ENCODE measurements at places on chromosomes 11 and 22. TPM values are rescaled to one million over a fixed set of nuclear protein-coding genes. Genes with fewer than 3 reads are reported as not detected.

Gene ANAPC15
- 47.0 TPM for polyA plus RNA-seq

Gene USP2
- 1.7 TPM for polyA plus RNA-seq

Gene MTA2
- polyA plus RNA-seq, result 98.7 TPM

Gene CNTN5
- 24.6 TPM for polyA plus RNA-seq

Gene PHETA2
- polyA plus RNA-seq, result 10.3 TPM

Gene SMC1B
- 0.19 TPM for polyA plus RNA-seq

Gene POU2AF2
- not detected for polyA plus RNA-seq

Gene OR8H3
- polyA plus RNA-seq, result not detected

Gene LRRC74B
- polyA plus RNA-seq, result 0.06 TPM

Gene SCO2
- polyA plus RNA-seq, result 3.9 TPM

Gene FAM180B
- 4.0 TPM for polyA plus RNA-seq

Gene GAB4
- polyA plus RNA-seq, result not detected

Gene ZFTA
- 41.2 TPM for polyA plus RNA-seq

Gene OR56A1
- polyA plus RNA-seq, result not detected

Gene SLC25A1
- 64.9 TPM for polyA plus RNA-seq

DNA sequence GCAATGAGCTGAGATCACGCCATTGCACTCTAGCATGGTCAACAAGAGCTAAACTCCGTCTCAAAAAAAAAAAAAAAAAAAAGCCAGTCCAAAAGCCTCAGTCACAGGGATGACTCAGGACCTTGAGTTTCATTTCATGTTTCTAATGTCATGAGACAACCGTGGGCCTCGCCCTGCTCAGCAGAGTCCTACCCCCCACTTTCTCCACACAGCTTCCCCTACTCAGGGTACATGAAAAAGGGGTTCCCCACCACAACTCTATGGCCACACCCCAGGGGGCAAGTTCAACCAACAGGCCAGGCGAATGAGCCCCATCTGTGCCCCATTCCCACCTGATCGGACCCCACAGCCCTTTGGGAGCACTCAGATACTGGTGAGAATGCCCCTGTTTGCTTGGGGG is 24.3 kb upstream of the ADA2 start:
- DNase-seq, result no peak

- no peak for DNase-seq
Measured at GRCh38 chr11:33855500-33855899, 36.4 kb downstream of the LMO2 start.

GRCh38 chr11:127600674-127601073 is 600.1 kb upstream of the KIRREL3 start:
- DNase-seq, result no peak

- no peak for DNase-seq
Measured at GRCh38 chr22:25902402-25902801, 160.4 kb downstream of the MYO18B start.

- no peak for DNase-seq
Measured at GRCh38 chr11:57056735-57057134, 68.0 kb downstream of the OR5AK2 start.

DNA sequence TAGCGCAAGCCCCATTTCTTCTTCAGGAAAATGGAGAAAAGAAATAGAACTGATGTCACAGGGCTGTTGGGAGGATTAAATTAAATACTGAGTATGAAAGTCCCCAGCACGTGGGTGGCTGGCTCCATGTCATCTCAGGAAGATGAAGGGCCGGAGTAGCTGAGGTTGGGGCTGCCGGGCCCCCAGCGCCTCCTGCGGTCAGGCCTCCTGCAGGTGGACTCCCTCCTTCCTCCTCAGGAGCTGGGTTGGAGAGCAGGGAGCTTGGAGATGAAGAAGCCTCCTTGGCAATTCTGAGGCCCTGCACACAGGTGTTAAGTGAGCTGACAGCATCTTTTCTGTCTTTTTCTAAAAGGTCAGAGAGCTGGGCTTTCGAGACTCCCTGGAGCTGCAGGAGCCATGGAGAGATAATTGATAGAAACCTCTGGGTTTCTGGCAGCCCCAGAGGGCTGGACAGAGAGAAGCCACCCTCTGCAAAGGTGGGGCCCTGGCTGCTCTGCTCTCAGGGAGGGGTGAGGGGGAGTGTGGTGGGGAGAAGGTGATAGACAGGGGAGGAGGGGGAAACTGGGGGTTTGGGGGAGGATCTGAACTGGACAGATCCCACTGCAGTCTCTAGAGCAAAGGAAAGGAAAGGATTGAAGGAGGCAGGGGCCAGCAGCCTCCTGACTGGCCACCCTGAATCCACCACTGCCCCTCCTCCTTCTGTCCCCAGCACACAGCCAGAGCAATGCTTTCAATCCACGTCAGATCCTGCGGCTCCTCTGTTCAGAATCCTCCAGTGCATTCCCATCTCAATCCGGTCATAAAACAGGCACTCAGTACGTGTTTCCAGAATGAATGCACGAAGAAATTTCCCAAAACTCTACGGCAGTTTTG is 210.8 kb downstream of the CEP164 start:
- DNase-seq, result no peak

DNA sequence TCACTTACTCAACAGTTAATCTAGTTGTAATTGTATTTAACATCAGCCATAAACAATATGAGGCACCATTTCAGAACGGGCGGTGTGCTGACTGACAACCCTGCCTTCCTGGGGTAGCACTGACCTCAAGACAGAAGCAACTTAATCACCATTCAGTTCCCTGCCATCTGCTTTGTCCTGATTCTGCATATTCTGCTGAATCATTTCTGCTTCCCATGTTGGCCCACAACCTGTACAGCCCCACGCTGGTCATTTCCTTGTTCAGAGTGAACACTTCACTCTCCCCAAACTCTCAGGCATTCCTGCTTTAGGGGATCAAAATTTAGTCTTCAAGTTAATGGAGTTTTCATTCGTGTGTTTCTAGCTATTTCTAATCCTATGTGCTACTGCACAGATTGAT is 132.3 kb upstream of the ZBED5 start:
- no peak for DNase-seq

GRCh38 chr11:2533587-2534133 is 88.9 kb downstream of the KCNQ1 start:
- no peak for DNase-seq

- no peak for DNase-seq
Measured at GRCh38 chr11:58796333-58796732, 48.2 kb downstream of the GLYATL2 start.

GRCh38 chr11:120598517-120599257 is 87.1 kb downstream of the GRIK4 start:
- no peak for DNase-seq

DNA sequence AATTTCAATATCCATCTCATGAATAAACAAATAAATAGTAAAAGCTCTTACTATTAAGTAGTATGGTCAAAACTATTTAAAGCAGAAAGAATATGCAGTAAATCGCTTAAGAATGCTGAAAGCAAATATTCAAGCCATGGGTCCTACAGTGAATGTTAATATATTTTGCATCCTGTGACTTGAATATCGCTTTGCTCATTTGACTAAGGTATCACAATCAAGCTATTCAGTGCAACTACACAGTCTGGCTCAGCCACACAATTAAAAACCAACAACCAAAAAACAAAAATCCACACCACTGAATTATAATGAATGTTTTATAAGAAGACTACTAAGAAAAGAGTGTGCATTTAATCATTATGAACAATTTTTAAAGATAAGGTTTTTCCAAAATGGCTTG is 45.3 kb downstream of the RAB6A start:
- no peak for DNase-seq

DNA sequence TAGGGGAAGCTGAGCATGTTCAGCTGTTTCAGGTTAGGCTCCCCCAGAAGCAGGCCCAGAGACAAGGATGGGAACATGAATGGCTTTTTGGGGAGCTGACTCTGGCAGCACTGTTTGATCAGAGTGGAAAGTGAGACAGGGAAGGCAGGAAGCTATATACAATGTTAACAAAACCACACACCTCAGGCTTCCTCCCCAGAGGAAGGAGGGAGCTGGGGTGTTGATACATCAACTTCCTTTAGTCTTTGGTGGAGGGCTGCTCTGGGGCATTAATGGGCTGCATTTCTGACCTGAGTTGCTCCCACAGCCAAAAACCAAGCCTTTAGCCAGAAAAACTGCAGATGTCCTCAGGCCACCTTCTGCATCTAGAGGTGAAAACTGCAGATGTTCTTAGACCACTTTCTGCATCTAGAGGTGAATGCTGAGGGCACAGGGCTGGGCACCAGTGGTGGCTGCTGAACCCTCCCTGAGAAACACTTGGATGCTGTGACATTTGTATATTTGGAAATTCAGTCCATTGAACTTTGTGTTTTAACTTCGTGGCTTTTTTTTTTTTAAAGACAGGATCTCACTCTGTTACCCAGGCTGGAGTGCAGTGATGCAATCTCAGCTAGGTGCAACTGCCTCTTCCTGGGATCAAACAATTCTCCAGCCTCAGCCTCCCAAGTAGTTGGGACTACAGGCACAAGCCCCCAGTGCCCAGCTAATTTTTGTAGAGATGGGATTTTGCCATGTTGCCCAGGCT is 49.9 kb downstream of the KIAA1671 start:
- DNase-seq, result no peak

DNA sequence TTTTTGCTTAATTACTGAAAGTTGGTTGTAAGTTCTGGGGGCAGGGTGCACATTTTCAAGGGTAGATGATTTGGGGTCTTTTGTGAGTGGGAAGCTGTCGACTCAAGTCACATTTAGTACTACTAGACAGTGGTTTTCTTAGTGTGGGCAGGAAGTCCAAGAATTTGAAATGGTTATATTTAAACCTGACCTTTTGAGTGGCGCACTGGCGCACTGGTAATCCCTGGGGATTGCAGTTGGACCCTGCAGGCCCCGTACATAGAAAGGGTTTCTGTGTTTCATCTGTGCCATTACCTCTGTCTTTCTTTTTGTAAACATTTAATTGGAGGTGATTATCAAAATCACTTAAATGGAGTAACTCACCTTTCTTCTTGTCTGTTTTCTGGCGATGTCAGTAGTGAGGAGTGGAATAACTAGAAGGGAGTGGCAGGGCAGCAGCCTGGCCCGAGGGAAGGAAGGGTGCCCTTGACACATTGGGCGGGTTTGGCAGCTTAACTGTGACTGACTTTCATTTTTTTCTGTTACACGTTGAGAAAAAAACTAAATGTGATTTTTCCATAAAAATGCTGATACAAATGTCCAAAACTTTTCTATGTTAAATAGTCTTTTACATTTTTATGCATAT is 101.8 kb upstream of the GAL start:
- DNase-seq, result no peak

DNA sequence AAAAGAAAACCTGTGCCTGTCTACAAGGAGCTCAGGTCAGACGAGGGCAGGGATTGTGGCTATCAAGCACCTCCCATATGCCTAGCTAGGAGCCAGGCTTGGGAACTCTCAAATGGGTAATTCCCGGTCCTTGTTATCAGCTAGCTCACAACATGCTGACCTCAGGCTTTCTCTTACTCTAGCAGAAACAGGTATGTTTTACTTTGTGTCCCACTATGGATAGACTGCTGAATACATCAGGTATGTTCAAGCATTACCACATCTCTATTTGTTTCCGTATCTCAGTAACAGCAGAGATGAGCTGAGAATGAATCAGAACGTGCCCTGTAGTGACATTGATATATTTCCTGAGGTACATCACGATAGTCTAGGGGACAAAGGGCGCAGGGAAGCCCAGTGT is 29.4 kb downstream of the SHISA8 start:
- no peak for DNase-seq

GRCh38 chr11:78386215-78386941 is 31.2 kb downstream of the GAB2 start:
- no peak for DNase-seq

DNA sequence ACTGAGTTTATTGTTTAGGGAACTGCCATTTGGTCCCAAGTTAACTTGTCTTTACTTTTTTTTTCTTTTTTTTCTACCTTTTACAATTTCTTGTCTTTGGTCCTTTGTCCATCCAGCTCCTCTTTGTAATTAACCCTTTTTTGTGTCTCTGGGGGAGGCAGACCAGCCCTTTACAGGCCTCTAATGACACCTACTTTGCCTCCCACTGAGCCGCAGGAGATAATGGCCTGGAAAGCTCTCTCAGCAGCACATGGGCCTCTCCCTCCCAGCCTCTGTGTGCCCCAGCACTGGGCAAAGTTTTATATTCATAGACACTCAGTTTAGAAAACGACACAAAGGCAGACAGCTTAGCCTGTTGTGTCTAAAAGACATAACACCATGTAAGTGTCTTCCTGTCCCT is 480.4 kb downstream of the SOX6 start:
- no peak for DNase-seq

DNA sequence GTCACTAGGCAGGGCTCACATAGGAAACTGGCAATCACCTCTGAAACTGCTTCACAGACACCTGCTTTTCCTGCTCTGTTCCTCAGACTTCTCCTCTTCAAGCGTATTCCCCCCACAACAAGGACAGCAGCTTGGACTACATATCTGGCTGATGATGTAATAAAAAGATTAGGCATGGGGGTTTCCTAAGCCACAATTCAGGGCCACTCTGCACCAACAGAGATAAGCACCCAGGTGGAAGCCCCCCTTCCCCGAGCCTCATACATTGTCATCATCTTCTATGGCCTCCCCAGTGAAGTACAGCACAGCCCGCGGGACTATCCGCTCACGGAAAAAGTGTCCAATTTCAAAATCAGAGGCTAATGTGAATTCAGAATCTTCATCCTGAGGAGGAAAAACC is 25.0 kb upstream of the PHLDA2 start:
- DNase-seq, result no peak

- DNase-seq, result peak; percentile 42
Measured at GRCh38 chr22:32202539-32203180, 2.2 kb downstream of the RFPL2 start.

DNA sequence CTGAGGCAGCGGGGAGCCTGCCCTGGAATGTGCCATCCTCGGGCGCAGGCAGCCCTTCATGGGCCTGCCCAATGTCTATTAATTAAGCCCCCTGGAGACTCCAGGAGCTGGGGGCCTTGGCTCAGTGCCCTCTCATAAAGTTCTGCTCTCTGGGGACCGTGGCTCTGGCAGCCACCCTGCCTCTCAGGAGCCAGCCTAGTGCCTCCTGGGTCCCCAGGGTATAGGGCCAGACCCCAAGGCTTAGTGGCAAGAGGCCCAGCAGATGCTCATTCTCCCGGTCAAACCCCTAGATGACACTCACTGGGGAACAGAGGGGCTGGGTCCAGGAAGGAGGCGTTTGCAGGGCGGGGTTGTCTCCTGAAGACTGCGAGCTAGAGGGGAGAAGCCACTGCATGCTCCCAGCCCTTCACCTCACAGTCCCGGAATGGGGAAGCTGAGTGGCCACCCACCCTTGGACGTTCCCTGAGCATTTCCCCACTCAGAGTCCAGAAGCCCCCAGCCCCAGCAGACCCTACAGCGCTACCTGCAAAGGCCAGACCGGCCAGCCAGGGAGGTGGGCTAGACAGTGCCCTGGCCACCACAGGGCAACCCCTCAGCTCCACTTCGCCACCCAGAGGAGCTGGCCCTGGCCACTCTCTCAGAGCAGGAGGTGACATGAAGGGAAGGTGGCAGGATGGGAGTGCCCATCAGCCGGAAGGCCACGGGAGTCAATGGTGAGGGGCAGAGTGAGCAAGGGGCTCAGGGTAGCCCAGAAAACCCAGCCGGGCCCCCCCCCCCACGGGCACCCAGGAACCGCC is 83.0 kb downstream of the CDKN1C start:
- no peak for DNase-seq

- DNase-seq, result no peak
Measured at GRCh38 chr11:11442791-11443190, 89.7 kb upstream of the CSNK2A3 start.

Data from left renal pelvis (tissue), 4 donors.